ENCODE measurements at places on chromosomes 2 and 18.

- DNase-seq, result no peak
Observed at GRCh38 chr2:218000136-218000535, 2.7 kb downstream of the TNS1 start.

GRCh38 chr18:5463390-5463789, 80.4 kb downstream of the EPB41L3 start:
- peak; percentile 97 for DNase-seq

- DNase-seq, result no peak
Observed at GRCh38 chr2:197450465-197450864, 2.9 kb upstream of the COQ10B start.

- DNase-seq, result no peak
Observed at GRCh38 chr2:219253753-219254589, at the start of gene TUBA4A. Gene TUBA4A (minus strand): TSS chr2:219253918. CDS start chr2:219253858, 60 bp downstream.

DNA sequence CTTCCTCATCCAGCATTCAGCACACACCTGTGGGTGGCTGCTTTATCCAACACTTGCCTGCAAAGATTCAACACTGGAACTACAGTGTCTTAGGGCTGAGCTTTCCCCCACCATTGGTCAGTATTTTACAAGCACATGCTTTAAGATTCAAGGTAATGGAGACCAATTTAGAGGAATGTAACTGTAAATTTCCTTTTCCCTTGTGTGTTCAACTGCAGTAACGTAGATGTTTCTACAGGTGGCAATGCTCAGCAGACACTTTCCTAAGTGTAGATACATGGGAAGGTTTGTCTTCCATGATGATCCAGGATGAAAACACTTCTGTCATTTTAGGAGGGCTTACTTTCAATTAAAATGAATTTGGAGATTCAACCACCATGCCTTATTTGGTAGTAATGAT, 143.6 kb upstream of the PXDN start:
- DNase-seq, result no peak

- no peak for DNase-seq
Observed at GRCh38 chr18:7584646-7585275, 17.6 kb downstream of the PTPRM start.

GRCh38 chr2:201661366-201661765, 18.1 kb upstream of the TMEM237 start:
- DNase-seq, result no peak

DNA sequence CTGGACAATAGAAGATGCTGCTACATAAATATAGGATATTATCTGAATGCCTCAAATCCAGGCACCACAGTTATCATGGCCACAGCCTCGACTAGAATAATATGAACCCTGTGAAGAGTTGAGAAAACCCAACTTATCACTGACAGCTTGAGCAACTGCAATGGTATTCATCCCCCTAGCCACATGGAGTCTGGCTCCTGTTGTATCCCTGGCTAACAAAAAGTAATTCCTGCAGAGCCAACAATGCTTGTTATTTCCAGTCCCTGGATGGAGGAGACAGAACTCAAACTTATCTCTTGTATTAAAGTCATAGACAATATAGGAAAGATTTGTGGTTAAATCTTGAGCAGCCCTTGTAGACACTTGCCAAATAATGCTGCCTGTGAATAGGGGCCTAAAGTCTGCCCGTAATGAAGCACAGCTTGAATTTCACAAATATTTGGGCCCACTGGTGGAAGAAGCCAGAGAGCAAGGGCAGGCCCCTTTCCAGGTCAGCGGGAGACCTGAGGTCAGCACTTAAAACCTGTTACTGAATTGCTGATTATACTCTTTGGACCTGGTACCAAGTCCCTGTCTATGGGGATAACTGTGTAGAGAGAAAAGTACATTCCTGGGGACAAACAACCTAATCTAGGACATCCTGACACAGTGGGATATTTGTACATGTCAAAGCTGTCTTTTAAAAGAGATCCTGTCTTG, 28.4 kb upstream of the SUCLG1 start:
- DNase-seq, result no peak

GRCh38 chr2:111678651-111679050, 205.3 kb downstream of the ANAPC1 start:
- DNase-seq, result no peak

- DNase-seq, result no peak
Observed at GRCh38 chr2:29196792-29197788, 81.9 kb downstream of the CLIP4 start.

DNA sequence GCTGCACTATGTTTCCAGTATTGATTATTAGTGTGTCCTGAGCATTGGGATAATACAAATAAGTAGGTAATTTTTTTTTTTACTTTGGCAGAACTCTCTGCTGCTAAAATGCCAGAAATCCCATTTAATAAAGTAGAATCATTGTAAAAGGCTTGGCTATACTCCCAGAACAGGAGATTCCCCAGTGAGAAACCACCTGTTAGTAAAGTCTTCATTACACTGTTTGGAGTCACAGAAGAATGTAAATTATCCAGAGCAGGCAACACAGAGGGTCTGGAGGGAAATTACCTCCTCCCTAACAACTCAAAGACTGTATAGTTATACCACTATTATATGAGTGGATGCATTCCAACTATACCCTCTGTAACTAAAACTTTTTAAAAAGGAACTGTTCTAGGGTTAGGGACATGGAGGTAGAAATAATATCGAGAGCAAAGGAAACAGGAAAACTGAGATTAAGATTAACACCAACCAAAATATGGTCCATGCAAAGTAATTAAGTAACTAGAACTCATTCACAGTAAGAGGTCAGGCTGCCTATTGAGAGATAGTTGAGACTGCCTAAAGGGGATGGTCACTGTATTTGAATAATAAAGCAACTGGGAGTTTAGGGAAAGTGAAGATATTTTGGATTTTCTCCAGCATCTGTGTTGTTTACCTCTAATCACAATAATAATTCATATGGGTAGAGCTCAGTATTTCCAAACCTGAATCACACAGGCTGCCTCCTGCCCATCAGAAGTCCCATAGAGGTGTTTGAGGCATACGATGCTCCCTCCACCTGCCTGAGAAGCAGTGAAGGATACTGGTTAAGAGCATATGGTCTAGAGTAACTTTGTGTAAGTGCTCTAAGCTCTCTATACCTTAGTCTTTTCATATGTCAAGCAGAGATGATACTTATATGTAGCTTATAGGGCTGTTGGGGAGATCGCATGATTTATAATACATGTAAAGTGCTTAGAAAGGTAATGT, 34.4 kb downstream of the MAP2 start:
- no peak for DNase-seq

GRCh38 chr2:113251118-113251517, 27.6 kb downstream of the PAX8 start:
- no peak for DNase-seq

DNA sequence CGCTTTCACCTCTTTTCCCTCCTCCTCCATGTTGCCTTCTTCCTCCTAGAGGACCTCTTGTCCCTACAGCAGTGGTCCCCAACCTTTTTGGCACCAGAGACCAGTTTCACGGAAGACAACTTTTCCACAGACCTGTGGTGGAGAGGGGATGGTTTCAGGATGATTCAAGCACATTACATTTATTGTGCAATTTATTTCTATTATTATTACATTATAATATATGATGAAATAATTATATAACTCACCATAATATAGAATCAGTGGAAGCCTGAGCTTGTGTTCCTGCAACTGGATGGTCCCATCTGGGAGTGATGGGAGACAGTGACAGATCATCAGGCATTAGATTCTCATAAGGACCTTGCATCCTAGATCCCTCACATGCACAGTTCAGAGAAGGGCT, 152.2 kb upstream of the NCKAP5 start:
- DNase-seq, result no peak

DNA sequence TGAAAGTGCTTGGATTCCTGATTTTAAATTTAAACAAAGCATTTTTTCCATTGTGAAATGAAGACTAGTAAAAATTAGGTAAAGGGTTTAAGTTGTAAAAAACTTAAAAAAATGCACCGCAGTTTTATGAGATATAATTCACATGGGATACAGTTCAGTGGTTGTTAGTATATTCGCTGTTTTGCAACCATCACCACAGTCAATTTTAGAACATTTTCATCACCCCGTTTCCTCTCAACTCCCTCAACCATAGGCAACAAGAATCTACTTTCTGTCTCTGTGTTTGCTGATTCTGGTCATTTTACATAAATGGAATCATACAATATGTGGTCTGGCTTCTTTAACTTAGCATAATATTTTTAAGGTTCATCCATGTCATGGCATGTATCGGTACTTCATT, 4.0 kb downstream of the DGKD start:
- no peak for DNase-seq

DNA sequence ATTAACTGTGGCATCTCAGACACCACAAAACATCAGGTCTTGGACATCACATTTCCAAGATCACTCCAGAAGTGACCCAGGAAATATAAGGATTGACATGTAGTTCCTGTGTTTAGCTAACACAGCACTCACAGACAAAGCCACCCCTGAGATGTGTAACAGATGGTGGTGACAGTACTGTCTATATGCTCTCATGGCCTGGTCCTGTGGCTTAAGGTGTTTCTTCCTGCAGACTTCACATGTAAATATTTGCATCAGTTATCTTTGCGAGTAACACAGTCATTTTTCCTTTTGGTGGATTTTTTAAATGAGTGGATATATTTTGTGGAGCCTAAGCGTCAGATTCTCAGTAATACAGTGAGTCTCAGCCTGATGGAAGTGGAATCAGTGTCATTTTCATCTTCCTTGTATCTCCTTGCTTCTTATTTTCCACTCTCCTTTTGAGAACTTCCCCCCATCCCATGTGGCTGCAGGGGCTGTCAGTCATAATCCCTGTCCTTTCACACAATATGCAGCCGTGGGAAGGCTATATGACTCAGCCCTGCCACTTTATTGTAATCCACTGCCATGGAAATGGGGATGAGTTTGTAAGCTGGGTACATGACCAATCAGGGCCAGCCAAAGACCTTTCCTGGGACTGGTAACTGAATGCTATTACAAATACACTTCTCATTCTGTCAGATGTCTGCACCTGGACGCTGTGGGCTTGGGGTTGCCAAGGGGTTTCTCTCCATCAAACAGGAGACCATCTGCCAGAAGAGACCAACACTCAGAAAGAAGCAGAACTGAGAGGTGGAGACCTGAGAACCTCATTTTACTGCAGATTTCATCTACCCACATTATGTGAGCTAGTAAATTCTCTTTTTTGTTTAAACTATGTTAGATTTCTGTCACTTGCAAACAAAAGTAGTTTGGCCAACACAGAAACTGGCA, 74.3 kb downstream of the ICOS start:
- no peak for DNase-seq

- DNase-seq, result no peak
Observed at GRCh38 chr2:16235747-16236146, 295.4 kb downstream of the MYCN start.

GRCh38 chr18:23971666-23972230, 42.8 kb upstream of the TTC39C start:
- no peak for DNase-seq

DNA sequence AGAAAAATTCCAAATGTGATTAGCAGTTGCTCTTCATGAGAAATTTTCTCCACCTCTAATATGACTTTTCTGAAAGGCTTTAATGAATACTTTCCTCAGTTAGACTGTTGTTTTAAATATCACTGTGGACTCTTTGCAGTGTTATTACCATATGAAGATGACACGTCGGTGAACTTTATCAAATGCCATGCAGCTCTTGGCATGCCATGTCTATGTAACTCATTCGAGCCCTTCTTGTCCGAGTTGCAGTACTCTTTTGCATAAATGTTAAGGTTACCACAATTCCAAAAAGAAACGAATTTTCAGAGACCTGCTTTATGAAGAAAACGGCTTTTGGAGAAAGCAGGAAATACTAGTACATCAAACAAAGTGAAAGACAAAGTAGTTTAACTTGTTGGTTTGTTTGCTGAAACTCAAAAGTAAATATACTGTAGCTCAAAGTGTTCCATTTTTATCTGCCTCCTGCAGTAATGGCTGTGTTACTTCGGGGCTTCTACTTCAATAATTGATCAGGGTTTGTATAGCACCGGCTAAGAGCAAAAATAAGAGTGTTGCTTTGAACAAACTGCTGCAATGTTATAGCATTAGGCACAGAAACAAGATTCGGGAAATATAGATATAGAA, 204.1 kb downstream of the ARHGAP15 start:
- DNase-seq, result no peak

DNA sequence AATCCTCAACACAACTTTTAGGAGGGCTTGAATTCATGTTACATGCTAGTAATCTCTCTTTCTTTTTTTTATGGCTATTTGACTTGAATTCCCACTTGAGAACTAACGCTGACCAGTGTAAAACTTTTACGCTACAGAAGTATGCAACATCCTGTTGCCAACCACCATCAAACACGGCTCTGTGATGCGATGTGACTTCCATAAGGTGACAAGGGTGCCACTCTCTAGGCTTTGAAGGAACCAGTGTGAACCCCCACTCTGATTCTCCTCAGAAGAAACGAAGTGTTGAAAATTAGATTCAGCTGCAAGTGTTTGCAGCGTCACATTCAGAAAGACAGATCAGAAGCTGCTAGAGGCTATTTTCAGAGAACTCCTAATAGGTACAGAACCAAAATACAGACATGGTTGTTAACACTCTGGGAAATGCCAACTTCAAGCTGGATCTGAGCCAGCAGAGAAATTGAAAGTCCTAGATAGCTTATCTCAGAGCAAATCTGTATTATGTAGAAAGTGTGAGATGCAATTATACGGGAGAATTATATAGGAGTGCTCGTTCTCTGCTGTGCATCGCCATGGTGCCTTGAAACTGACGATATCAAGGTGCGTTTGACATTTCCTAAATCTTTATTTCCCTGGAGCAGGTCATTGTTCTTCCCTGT, 271.2 kb downstream of the LPIN1 start:
- DNase-seq, result no peak

DNA sequence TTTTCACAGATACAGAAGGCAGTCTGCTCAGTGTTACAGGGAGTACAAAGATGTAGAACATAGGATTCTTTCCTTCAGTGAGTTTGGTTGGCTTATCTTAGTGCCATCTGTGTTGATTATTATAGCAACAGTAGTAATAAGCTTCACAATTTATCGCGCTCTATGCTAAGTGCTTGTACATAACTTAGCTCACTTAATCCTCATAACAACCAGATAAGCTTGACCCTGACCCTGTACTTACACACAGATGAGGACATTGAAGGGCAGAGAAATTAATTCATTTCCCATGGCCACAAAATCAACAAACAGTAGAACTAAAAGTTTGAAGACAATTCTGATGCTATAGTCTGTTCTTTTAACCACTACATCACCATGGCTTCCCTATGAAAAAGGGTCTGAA, 121.8 kb downstream of the SPHKAP start:
- DNase-seq, result no peak

DNA sequence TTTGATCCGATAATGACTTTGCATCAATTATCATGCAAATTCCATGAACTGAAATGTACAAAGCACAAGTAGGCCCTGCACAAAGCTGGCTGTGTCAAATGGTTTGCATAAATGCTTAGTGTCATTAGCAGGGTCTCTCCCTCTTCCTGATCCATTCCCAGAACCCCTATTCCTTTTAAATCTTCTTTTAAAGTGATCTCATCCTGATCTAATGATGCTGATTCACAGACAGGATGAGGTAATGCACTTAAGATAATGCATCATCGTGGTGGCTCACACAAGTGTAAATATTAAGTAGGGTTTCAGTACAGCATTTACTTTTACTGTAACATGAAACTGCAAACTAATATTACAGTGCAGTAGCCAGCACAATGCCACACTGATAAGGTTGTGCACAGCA, 304.8 kb upstream of the SOX11 start:
- no peak for DNase-seq

Data from epithelial cell of proximal tubule (primary cell).